AG04450 (cell line): ENCODE measurements at places on chromosomes 4 and X.

DNA sequence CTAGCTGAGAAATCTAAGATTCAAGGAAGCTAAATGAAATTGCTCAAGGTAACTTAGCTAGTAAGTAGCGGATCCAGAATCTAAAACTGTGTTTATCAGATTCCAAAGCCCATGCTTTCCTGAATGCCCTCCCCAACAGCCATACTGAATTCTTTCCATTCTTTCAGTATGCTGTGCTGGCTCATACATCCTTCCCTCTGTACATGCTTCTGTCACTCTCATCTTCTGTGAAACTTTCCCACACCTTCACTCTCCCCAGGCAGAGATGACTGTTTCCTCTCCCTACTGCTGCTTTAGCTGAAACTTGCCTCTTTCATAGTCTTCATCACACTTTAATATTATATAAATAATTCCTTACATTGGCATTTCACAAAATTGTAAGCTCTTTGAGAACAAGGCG lies 39.3 kb upstream of the SMARCAD1 start:
- no peak for DNase-seq

GRCh38 chr4:80240976-80241375 lies 25.5 kb upstream of the FGF5 start:
- no peak for DNase-seq

DNA sequence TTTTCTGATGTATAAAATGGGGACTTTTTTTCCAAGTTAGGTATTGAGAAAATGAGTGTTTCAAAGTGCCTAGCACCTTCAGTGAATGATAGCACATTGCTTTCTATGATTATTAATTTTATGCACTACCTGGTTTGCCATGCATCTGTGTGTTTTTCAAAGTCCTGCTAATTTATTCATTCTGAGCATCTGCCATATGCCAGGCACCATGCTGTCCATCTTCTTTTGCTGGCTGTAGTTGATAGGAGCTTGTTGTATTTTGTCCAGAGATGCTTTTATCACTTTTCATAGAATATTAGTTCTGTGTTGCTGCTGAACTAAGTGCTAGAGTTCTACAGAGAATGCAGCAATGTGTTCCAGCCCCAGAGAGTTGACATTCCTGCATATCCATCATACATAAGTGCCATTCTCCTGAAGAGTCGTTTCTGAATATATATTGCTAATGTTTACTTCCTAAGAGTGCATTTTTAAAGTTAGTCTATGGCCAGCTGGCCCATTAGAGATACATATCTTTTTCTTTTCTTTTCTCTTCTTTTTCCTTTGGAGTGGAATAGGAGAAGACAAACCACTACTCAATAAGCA lies 49.0 kb upstream of the CLNK start:
- DNase-seq, result no peak

DNA sequence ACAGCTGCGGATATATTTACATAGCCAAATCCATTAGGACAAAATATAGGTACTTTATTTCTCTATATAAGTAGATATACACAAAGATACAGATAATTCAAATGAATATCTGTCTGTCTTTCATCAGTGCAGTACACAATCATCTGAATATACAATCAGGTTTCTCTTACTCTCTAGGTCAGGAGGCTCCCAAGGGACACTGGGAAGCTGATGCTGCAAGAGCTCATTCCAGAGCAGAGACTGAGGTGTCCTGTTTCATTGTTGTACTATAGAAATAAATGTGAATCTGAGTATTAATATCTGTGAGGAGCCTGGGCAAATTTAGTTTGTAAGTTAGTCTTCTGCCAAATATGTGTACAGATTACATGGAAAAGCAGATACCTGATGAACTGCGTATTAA lies 4.2 kb downstream of the TLL1 start:
- DNase-seq, result no peak

DNA sequence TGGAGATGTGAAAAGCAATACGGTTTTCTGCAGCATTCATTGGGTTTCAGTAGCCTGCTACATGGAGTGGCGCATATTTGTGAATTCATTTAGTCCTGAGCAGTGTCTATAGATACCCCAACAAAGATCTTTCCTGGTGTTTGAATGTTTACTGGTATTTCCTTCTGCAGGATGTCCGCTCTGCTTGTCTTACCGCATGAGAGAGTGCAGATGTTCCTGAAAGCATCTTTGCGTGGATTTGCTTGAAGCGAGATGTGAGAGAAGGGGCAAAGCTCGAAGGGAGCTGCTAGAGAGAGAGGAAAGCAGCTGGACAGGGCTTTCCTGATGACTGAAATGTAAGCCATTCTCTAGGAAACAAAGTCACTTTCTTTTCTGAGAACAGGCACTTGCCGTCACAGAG lies 40.9 kb upstream of the GYPA start:
- no peak for DNase-seq

DNA sequence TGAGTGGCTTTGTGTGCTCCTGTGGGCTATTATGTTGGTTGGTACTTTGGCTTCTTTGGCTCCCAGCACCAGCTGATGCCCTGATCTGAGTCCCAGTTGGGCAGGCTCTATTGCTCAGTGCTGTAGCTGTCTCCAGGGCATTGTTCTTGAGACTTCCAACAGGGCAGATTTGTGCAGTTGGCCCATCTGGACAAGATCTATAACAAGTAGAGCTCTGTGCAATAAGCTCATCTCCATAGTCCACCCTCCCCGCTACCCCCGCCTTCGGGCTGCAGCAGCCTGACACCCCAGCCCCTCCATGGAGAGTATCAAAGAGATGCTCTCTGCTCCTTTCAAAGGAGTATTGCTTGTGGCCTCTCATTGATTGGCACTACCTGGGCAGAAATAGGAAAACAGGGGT lies 5.8 kb upstream of the TMEM31 start:
- no peak for DNase-seq

DNA sequence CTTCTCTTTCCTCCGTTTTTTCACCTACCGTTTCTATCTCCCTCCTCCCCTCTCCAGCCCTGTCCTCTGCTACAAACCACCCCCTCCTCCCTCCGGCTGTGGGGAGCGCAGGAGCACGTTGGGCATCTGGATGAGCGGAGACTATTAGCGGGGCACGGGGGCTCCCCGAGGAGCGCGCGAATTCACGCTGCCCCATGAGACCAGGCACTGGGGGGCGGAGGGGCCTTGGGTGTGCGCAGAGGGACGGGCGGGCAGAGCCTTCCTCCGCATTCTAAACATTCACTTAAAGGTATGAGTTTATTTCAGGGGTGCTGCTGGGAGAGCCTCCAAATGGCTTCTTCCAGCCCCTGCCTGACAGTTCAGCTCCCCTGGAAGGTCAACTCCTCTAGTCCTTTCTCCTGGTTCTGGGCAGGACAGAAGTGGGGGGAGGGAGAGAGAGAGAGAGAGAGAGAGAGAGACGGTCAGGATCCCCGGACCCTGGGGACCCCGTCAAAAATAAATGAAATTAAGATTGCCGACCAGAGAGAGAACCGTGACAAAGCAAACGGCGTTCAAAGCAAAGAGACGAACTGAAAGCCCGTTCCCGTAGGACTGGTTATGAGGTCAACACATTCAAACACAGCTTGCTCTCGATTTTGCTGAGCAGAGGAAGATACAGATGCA lies 5.0 kb downstream of the SHOX start:
- DNase-seq, result no peak

GRCh38 chrX:30821116-30821515 lies 67.9 kb downstream of the TAB3 start:
- no peak for DNase-seq
